Skin of body (tissue), 3 donors: ENCODE measurements at places on chromosomes 12 and 14.

DNA sequence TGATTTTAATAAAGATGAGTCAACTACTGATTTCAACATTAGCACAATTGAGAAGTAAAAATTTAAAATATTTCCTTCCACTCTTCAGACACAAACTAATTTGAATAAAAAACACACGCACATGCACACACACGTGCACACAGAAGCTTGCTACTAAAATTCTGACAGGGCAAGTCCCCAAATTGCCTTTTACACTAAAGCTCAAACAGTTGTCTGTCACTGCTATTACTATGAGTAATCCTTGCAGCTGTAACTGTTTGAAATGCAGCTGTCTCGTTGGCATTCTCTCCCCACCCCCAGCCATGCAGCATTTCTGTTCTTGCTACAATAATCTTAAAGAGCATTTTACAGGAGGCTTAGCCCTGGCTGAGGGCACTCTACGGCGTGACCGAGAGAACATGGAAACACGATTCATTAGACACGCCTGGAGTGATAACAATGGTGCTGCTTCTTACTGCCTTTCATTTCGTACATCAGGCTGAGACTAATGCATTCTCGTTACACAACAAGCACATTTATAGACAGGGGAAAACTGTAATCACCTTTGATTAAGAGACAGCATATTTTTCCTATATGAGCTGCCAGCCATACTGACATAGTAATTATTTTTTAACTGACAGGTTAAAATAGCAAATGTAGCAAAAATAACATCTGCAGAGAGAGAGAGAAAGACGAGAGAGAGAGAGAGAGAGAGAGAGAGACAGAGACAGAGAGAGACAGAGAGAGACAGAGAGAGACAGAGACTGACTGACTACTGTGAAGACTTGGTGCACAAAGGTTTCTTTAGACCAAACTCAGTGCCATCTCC lies 153.8 kb downstream of the MED13L start:
- DNase-seq: peak; percentile 83

GRCh38 chr12:31118347-31119191 lies 44.9 kb downstream of the DDX11 start:
- DNase-seq: peak; percentile 86

DNA sequence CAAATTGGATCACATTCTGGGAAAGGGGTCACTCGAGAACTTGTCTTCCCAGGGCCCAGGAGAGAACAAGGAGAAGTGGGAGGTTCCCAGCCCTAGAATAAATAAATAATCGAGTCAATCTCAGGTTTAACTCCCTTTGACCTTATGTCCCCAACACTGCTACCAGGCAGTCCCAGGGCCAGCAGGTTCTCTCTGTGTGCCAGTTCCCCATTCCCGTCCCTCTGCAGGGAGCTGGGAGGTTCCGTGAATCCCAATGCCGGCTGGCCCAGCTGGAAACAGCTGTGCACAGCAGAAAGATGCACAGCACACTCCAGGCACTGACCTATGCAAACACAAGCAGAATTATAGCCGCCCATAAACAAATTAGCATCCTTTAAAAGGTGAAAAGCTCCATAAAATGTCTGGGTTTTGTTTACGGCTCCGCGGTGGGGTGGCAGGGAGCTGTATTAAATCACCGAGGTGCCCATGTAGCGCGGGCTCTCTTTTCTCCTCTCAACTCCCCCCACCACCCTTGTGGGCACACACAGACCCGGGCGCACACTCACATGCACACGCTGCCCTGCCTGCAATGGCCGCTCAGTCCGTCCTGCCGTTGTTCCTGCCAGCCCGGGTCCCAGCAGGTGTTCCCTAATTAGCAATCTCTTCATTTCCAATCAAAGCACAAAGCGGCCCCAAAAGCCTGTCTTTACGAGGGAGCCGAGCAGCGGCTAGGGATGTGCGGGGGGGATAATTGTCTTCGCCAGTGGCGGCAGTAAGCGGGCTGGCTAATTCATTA lies 46.6 kb upstream of the ESRRB start:
- DNase-seq: no peak

DNA sequence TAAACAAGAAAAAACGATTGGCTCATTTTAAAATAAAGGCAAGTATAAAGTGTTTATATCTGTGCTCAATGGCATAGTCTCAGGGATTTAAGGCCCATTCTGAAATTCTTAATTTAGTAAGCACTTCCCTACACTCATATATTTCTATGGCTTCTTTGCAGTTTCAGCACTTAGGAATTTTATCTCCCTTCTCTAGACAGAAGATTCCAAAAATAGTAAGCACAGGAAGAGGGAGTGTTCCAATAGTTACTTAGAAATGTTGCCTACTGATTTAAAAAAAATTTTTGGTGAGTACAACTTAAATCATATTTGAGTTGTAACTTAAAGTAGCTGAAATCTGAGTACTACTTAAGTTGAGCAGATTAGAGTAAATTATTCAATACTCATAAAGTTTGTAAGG lies 19.8 kb downstream of the INSM2 start:
- DNase-seq: no peak

DNA sequence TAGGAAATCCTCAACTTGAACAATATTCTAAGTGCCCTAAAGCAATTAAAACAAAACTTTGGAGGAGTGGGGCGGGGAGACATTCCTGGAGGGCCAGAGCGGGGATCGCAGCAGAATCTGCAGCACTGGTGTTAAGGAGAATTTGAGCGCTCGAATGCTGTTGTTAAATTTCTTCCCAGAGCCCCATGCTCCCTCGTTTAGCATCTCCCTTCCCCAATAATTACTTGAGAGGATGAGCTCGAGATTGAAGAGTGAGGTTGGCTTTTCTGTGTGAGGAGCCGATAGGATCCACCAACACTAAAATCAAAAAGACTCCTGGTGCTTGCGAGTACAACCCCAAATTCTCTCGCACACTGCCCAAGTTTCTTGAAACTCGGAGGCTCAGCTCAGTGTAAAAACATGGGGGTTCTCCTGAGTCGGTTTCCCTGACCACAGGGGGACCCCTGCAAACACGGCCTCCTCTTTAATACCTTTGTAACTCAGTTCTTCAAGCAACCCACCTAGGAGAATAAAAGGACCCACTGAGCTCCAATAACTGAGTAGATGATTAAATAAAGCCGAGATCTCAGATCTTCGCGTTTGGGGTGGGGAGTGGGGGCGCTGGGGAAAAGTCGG lies 10.2 kb upstream of the FOXG1 start:
- DNase-seq: no peak

GRCh38 chr14:96129128-96129736 lies 75.4 kb upstream of the BDKRB2 start:
- DNase-seq: no peak

- peak; percentile 55 for DNase-seq
Observed at GRCh38 chr14:21098076-21098891, at the start of gene ZNF219. Gene ZNF219 (minus strand): TSS chr14:21098655. CDS start chr14:21093591, 5,064 bp downstream.

- peak; percentile 68 for DNase-seq
Observed at GRCh38 chr12:1474574-1475153, 119.7 kb downstream of the FBXL14 start.

- DNase-seq: no peak
Observed at GRCh38 chr12:109489955-109490565, 12.6 kb downstream of the UBE3B start.

GRCh38 chr14:57957441-57957840 lies 91.5 kb upstream of the SLC35F4 start:
- DNase-seq: no peak

- no peak for DNase-seq
Observed at GRCh38 chr14:49581209-49582112, 4.7 kb downstream of the RPS29 start.

GRCh38 chr12:131229426-131230339 lies 276.0 kb downstream of the ADGRD1 start:
- peak; percentile 32 for DNase-seq

DNA sequence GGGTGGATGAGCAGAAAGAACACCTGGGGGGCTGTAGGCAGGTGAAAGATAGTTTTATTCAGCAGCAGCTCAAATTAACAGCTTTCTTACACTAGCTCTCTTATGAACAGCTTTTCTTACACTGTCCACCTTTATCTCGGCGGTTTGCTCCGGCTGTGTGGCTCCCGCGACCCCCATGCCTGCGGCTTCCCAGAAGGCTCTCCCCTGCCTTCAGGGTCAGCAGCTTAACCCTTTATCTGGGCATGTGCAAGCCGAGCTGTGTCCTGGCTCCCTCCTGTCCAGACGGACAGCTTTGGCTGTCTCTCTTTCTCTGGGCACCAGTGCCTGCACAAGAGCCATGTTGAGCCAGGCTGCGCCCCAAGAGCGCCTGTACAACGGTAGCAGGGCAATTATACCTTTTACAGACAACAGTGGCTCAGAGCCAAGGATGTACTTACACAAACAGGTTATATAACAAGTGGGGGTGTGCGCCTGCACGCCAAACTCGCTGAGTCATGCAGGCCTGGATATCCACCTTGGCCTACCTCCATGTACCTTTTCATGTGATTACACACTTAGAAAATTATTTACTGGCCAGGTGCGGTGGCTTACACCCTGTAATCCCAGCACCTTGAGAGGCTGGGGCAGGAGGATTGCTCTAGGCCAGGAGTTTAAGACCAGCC lies 28.5 kb upstream of the KLHL42 start:
- no peak for DNase-seq

GRCh38 chr12:83136411-83136810 lies 449.7 kb downstream of the TMTC2 start:
- no peak for DNase-seq

DNA sequence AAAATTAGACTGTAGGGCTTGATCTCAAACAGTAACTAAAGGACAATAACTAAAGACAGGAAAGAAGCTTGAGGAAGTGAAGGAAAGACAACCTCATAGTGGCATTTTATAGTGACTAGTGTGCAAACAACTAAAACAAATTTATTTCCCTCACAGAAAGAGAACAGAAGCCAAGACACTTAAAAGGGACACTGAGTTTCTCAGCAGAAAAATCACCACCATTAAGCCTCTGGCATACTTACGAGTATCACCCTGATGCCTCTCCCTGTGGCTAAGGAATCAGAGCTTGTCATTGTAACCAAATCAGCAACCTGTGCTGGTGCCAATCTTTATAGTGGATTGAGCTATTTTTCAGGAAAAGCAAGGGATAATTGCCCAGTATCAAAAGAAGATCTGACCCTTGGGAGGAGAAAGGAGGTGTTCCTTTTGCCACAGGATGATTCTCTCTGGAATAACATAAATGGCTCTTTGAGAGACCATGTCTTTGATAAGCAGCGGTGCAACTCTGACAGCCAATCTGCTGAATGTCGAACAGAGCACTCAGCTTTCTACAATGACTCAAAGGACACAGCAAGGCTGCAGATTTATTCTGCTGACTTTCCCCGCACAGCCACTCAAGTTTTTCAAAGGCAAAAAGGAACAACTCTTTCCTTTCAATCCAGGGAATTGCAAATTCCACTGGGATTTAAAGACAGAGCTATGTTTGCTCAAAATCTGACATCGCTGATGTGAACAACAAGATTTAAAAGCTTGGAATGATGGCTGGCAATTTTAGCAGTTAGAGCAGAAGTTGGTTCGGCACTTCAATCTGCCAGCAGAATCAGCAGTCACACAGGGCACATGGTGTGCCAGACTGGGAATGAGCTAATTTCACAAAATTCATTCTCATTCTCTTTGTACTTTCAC lies 34.6 kb downstream of the ATF7 start:
- no peak for DNase-seq

GRCh38 chr14:65910108-65910786 lies 497.7 kb downstream of the FUT8 start:
- no peak for DNase-seq

- no peak for DNase-seq
Observed at GRCh38 chr14:96416292-96416691, 24.4 kb downstream of the AK7 start.

DNA sequence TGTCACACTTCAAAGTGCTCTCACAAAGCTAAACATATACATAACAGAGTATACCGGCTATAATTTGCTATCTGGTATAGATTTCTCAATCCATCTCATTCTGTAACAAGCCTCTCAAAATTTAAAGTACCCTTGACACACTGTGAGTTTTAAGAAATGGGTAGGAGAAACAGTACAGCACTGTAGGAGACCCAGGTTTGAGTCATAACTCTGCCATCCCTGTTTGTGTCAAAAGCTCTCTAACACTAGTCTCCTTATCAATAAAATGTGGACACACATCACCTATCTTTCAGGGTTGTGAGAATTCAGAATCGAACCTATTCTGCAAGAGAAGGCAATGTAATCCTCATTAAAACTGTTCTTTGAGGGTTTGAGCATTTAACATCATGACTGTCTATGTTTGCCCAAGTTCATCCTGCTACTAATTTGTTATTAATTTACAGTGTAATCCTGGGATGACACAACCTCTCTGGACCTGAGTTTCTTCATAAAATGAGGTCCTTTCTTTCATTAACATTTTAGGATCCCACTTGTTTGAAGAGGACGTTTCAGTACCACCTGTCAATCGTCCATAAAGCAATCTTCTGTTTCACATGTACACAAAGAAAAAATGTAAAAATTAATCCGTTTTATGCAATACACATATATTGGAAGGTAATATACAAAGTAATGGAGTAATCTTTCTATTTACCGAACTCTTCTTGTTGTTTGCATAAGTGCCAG lies 12.1 kb downstream of the SPTSSA start:
- DNase-seq: no peak

DNA sequence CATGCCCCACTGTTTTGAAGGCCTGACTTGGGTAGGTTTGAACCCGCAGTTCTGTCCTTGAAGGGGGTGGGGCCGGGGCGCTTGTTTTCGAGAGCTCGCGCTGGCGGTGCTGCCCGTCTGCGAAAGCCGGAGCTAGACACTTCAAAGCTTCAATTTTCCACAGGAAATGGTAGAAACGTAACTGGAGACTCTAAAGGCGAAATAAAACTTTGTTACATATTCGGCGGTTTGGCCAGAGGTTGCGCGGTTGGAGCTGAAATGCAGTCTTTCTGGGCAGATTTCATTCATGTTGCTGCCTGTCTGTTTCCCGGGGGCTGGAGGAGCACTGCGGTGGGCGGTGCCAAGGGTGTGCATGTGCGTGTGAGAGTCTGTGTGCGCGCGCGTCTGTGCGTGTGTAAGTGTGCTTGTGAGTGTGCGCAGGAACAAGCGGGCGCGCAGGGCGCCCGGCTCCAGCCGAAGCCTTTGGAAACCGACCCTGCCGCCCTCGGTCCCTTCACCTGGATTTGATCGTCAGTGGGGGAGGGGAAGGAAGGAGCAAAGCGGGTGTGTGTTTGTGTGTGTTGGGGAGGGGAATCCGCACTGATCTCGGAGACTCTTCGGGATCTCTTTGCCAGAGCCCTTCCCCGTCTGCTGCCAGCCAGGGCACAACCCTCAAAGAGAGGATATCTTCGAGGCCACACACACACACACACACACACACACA lies 227.7 kb upstream of the CRY1 start:
- peak; percentile 36 for DNase-seq

- no peak for DNase-seq
Observed at GRCh38 chr12:108928695-108929094, 48.8 kb downstream of the DAO start.

DNA sequence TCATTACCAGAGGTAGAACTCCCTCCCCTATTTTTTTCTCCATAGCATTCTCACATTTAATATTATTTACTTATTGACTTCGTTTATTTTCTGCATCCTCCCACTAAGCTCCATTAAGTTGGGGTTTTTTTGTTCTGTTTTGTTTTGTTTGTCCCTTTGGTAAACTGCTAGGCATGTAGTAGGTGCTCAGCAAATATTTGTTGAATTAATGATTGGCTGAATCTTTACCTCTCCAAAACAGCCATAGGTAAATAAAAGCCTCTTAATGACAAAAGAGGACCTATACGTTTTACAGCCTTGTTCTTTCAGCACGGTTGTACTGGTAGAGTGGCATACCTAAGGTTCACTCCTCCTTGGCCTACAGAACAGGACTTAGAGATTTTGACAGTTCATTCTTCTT lies 52.0 kb downstream of the PRORP start:
- DNase-seq: no peak
